Testis (tissue), 5 donors: ENCODE measurements at places on chromosomes 6 and 20. TPM values are rescaled to one million over a fixed set of nuclear protein-coding genes. Genes with fewer than 3 reads are reported as not detected.

DNA sequence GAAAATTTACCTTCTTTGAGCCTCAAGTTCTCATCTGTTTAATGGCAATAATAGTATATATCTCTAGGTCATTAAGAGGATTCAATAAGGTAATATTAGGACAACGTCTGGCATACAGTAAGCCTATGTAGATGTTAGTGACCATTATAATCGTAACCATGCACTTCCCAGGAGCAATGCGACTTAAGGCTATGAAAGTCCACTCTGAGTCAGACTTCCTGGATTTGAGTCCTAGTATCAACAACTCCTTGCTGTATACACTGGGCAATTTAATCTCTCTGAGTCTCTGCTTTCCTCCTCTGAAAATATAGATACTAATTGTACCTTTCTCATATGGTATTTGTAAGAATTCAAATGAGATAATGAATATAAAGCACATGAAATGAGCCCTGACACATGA lies 168.1 kb upstream of the HDDC2 start:
- no peaks in the 10 kb centered on the region for H3K27me3 ChIP-seq
- no peaks in the 10 kb centered on the region for H3K36me3 ChIP-seq
- no peak for DNase-seq
- no peak overlapping the region for H3K27ac ChIP-seq

DNA sequence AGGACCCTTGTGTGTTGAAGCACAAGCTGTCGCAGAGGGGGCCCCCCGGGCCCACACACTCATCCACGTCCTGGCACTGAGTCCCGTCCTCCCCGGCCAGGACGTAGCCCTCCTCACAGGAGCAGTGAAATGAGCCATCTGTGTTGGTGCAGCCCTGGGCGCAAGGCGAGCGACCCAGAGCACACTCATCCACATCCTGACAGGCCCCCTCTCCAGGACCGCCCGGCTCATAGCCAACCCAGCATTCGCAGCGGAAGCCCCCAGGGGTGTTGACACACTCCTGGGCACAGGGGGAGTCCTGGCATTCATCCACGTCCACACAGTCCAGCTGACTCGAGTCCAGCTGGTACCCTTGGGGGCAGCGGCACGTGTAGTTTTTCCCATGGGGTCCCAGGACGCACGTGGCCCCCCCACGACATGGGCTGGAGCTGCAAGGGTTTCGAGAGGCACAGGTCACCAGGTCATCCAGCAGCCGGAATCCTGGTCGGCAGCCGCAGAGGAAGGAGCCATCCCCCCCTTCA lies 1.2 kb downstream of the CD93 start:
- peaks cover 34% of the 10 kb centered on the region for H3K4me1 ChIP-seq
- H3K36me3 ChIP-seq = no peaks in the 10 kb centered on the region

DNA sequence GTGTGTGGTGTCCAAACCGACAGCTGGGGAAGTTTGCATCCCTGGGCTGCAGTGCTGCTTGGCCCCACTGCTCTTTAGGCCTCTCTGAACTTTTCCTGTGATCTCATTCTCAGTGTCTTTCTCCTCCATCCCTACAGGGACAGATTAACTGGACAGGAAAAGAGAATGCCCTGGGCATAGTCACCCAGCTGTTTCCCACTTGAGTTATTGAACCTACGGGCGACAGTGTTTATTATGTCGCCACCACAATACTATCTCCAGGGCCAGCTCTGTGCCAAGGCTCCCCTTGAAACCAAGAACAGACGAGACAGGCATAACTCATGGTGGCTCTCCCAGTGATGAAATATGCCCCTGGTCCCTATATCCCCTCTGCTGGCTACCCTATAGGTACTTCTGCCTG lies 147.8 kb upstream of the EPHA7 start:
- no peak for DNase-seq
- H3K27ac ChIP-seq = no peak overlapping the region
- no peaks in the 10 kb centered on the region for H3K27me3 ChIP-seq
- H3K4me1 ChIP-seq = peaks cover 5% of the 10 kb centered on the region
- H3K36me3 ChIP-seq = no peaks in the 10 kb centered on the region
- no peak overlapping the region for H3K4me3 ChIP-seq

GRCh38 chr6:169323221-169323620 lies 69.6 kb upstream of the THBS2 start:
- H3K4me3 ChIP-seq = no peak overlapping the region
- no peaks in the 10 kb centered on the region for H3K4me1 ChIP-seq
- H3K27me3 ChIP-seq = no peaks in the 10 kb centered on the region
- H3K27ac ChIP-seq = no peak overlapping the region
- no peak for DNase-seq

DNA sequence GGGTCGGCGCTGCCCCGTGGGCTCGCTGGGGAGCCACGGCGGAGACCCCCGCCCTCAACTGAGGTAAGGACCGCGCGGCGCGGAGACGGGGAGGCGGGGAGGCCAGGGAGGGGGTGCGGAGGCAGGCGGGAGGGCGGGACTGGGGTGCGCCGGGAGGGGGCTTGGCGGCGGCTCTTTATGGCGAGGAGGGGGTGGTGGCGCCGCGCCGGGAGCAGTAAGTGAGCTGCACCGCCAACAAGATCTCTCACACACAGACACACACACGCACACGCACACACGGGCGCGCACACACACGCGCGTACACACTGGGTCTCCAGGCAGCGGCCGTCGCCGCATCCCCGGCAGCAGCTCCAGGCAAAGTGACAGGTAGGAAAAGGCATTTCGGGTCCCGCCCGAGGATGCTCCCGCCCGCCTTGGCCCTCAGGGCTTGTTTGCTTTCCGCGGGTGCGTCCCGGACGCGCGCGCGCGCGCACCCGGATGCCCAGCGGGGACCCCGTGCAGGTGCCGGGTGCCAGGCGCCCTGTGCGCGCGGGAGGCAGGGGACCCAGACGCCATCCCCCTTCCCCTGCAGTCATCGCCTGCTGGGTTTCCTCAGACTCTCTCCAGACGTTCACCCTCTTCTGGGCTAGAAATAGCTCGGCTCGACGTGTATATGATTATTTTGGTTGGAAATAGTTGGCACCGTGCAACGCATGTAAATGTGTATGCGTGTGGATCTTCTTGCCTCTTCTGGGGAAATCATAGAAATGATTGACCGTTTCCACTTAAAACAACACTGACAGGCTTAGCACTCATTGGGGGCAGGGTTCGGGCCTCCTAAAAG lies at the start of gene PLCB4:
PLCB4 (plus strand) TSS at position 247 of the 823 bp plus-strand sequence. CDS start 238,728 bp downstream, outside the sequence.
- peaks cover 9% of the 10 kb centered on the region for H3K4me1 ChIP-seq
- H3K27me3 ChIP-seq = no peaks in the 10 kb centered on the region
- peak within 1 kb of the TSS; percentile 87 for H3K27ac ChIP-seq
- peak within 1 kb of the TSS; percentile 88 for H3K4me3 ChIP-seq
- peak; percentile 51 for DNase-seq

The C6orf58 gene
- total RNA-seq = not detected

DNA sequence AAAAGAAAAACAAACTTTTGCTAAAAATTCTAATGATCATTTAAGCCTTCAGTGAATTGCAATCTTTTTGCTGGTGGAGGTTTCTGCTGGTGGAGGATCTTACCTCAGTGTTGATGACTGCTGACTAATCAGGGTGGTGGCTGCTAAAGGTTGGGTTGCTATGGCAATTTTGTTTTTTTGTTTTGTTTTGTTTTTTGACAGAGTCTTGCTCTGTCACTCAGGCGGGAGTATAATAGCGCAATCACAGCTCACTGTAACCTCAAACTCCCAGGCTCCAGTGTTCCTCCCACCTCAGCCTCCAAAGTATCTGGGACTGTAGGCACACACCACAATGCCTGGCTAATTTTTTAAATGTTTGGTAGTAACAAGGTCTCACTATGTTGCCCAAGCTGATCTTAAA lies 94.7 kb downstream of the ANKRD6 start:
- H3K4me3 ChIP-seq = no peak overlapping the region
- no peaks in the 10 kb centered on the region for H3K4me1 ChIP-seq
- no peaks in the 10 kb centered on the region for H3K36me3 ChIP-seq

GRCh38 chr6:55543633-55544309 lies 35.2 kb downstream of the HMGCLL1 start:
- H3K4me1 ChIP-seq = no peaks in the 10 kb centered on the region
- H3K27me3 ChIP-seq = no peaks in the 10 kb centered on the region
- no peaks in the 10 kb centered on the region for H3K36me3 ChIP-seq
- no peak overlapping the region for H3K27ac ChIP-seq
- H3K4me3 ChIP-seq = no peak overlapping the region

- no peaks in the 10 kb centered on the region for H3K36me3 ChIP-seq
- H3K27me3 ChIP-seq = no peaks in the 10 kb centered on the region
- no peak for DNase-seq
- H3K4me1 ChIP-seq = no peaks in the 10 kb centered on the region
- no peak overlapping the region for H3K4me3 ChIP-seq
Measured at GRCh38 chr20:37464611-37465010, 56.4 kb upstream of the NNAT start.

DNA sequence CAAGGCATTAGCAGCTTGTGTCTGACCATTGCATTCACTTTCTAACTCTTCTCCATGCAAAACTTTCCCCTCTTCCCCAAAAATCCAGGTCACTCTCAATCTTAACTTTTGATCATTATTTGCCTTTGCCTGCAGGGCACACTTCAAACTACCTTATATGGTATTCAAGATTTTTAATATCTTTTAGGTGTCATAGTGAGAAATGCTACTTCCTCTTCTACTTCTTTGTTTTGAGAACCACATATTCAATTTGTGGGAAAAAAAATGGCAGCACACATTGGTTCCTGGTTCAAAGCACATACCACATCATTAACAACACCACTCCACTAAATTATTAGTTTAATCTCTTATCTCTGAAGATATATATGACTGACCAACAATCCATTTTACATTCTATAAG lies 1267.0 kb upstream of the CITED2 start:
- H3K4me3 ChIP-seq = no peak overlapping the region
- no peaks in the 10 kb centered on the region for H3K36me3 ChIP-seq
- no peaks in the 10 kb centered on the region for H3K27me3 ChIP-seq
- H3K27ac ChIP-seq = no peak overlapping the region

- no peaks in the 10 kb centered on the region for H3K36me3 ChIP-seq
- H3K4me1 ChIP-seq = no peaks in the 10 kb centered on the region
- H3K27ac ChIP-seq = no peak overlapping the region
- no peak for DNase-seq
- no peaks in the 10 kb centered on the region for H3K27me3 ChIP-seq
Measured at GRCh38 chr20:18926965-18927364, 113.4 kb downstream of the SCP2D1 start.

The DTNBP1 gene
- 22.6 TPM for total RNA-seq

DNA sequence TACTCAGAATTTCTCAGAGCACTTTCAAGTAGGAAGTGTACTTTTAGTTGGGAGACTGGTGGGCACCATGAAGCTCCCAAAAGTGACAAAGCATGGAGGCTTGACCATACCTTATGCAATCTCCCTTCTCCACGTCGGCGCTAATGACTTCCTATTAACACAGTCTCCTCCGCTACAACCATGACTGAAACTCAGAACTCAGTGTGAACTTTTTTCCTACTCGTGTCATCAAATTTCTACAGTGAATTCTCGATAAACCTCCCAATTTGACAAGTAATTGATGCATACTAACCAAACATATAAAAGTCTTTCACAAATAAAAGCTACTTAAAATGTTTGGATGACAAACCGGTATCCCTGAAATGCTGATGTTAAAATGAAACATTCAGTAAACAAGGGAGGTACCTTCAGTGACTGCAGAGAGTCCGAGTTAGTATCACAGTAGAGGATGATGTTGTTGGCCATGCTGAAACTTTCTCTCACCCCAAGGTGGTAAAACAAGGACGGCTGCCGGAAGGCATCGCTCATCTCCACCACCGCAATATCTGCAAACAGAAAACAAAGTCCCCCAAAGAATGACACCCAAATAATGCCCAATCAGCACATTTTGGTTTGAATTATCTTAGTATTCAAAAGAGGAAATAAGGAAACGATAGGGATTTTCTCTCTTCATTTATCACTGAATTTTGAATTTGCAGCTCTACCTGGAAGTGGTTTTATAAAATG lies 72.1 kb downstream of the MAP3K5 start:
- no peaks in the 10 kb centered on the region for H3K36me3 ChIP-seq
- H3K27ac ChIP-seq = no peak overlapping the region
- H3K4me1 ChIP-seq = peaks cover 14% of the 10 kb centered on the region
- DNase-seq = no peak

The BCKDHB gene
- total RNA-seq = 29.0 TPM

DNA sequence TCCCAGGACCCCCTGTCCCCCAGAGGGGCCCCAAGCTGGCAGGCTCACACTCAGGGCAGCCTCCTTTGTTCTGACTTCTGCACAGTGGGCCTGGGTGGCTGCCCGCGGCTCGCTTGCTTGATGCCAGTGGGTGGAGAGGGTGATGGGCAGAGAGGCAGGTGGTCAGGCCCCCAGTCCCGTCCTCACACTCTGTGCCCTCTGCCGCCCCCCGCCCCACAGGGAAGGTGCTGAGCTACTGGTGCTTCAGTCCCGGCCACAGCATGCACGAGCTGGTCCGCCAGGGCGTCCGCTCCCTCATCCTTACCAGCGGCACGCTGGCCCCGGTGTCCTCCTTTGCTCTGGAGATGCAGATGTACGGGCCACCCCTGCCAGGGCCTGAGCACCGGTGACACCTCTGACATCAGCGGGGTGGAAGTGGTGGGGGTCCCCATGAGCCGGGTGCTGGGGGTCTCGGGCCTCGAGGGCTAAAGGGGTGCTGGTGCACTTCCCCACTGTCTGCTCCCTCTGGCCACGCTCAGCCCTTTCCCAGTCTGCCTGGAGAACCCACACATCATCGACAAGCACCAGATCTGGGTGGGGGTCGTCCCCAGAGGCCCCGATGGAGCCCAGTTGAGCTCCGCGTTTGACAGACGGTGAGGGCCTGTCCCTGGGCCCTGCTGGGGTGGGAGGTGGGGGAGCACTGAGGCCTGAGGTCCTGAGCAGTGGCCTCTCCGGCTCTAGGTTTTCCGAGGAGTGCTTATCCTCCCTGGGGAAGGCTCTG lies 8.9 kb upstream of the TNFRSF6B start:
- no peaks in the 10 kb centered on the region for H3K27me3 ChIP-seq
- peaks cover 20% of the 10 kb centered on the region for H3K4me1 ChIP-seq
- H3K36me3 ChIP-seq = no peaks in the 10 kb centered on the region
- no peak overlapping the region for H3K4me3 ChIP-seq
- peak overlapping the region; percentile 78 for H3K27ac ChIP-seq

The MYH7B gene
- total RNA-seq = 21.8 TPM

- no peak overlapping the region for H3K27ac ChIP-seq
- no peaks in the 10 kb centered on the region for H3K36me3 ChIP-seq
- no peak for DNase-seq
Measured at GRCh38 chr6:28803337-28803709, 120.5 kb downstream of the TRIM27 start.

The CCDC170 gene
- 3.3 TPM for total RNA-seq

DNA sequence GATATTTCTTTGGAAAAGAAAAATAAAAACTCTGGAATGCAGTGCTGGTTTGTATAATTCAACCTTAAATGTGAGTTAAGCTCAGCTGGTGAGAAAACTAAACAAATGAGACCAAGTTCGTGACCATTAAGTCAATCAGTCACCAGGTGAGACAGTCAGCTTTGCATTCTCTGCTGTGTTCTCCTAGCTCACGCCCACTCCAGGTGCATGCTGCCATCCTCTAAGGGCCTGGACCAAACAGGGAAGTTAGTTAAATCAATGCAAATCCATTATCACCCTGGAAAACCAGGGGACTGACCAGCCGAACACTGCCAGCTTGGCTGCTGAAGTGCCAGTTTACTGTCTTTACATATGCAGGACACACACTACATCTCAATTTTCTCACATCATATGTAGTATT lies 7.2 kb downstream of the TPBG start:
- H3K4me3 ChIP-seq = no peak overlapping the region
- no peak overlapping the region for H3K27ac ChIP-seq
- no peaks in the 10 kb centered on the region for H3K27me3 ChIP-seq
- no peaks in the 10 kb centered on the region for H3K4me1 ChIP-seq

- peak; percentile 28 for DNase-seq
- H3K36me3 ChIP-seq = no peaks in the 10 kb centered on the region
- H3K4me1 ChIP-seq = peaks cover 10% of the 10 kb centered on the region
- H3K4me3 ChIP-seq = no peak overlapping the region
- no peaks in the 10 kb centered on the region for H3K27me3 ChIP-seq
- no peak overlapping the region for H3K27ac ChIP-seq
Measured at GRCh38 chr6:137341681-137342195, 122.6 kb upstream of the IFNGR1 start.
